Stimulated activated CD4-positive, alpha-beta T cell treated with anti-CD3 and anti-CD28 coated beads, Interleukin-12 subunit alpha, Interleukin-12 subunit beta, amount 100 ng/mL, for 24 hours (primary cell): ENCODE measurements at places on chromosomes 6 and 20.

DNA sequence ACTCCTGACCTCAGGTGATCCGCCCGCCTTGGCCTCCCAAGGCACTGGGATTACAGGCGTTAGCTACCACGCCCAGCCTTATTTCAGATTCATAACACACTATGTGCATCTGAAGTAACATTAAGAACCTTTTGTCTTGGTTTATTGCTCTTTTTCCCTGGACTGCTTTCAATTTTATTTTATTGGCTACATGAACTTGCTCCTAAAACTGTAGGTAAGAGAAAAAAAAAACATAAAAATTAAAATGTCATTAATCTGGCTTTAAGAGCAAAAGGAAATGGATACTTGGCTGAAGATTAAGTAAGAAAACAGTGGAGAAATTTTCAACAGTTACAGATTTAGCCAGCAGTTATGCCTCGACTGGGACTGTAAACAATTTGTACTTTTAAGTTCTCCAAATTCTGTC is 62.5 kb downstream of the GJA1 start:
- no peak for DNase-seq

DNA sequence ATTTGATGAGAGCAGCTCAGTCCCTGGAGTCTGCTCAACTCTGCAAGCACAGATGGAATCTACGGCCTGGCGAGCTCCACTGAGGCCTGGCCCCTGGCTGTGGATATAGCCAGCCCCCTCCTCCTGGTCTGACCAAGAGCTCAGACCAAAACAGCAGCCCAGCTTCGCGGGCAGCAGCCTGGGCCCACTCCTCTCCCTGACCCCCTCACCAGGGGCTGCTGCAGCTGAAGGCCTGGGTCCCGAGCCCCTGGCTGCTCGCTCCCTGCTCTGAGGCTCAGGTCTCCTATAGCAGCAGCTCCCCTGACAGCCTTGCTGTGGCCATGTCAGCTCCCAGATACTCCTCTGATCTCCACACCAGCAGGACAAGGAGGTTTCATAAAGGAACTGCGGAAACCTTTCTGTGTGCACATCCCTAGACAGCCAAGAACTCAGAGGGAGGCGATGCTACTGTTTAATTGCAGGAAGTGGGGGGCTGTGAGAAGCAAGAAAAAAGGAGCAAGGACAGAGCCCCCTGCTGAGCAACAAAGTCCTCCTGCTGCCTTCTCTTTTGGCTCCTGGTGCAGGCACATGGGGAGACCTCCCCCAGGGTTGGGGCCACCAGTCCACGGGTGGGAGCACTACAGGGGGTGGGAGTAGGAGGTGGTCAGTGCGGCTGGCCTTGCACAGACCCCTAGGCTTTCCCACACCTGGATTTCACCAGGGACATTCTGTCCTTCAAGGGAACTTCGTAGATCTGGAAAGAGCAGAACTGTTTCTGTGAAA is 38.7 kb upstream of the CST5 start:
- no peak for DNase-seq

DNA sequence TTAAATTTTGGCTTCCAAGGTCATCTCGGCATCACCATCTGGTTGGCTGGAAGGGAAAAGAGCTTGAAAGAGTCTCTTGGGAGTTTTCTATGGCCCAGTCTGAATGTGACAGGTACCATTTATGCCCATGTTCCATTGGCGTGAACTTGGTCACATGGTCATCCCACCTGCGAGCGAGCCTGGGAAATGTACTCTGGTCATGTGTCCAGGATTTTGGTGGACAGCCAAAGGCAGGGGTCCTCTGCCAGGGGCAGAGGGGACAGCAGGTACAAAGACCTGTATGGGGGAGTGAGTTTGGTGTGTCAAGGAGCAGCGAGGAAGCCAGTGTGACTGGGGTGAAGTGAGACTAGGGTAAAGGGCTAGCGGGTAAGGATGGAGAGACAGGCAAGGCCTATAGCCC is 112.6 kb downstream of the CDC5L start:
- no peak for DNase-seq

DNA sequence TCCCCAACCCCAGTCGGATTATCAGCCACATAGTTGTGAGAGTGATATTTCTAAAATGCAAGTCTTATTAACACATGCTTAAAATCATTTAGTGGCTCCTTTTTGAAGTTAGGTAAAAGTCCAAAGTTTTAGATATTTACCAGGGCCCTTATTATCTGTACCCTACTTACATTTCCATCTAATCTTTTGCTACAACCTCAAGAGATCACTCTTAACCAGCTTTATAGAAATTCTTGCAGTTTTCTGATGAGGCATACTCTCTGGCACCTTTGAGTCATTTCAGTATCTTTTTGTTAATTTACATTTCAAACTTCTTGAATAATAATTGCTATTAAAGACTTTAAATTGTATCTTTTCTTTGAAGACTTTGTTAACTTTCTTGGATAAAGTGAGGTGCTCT is 453.3 kb downstream of the RFPL4B start:
- no peak for DNase-seq

DNA sequence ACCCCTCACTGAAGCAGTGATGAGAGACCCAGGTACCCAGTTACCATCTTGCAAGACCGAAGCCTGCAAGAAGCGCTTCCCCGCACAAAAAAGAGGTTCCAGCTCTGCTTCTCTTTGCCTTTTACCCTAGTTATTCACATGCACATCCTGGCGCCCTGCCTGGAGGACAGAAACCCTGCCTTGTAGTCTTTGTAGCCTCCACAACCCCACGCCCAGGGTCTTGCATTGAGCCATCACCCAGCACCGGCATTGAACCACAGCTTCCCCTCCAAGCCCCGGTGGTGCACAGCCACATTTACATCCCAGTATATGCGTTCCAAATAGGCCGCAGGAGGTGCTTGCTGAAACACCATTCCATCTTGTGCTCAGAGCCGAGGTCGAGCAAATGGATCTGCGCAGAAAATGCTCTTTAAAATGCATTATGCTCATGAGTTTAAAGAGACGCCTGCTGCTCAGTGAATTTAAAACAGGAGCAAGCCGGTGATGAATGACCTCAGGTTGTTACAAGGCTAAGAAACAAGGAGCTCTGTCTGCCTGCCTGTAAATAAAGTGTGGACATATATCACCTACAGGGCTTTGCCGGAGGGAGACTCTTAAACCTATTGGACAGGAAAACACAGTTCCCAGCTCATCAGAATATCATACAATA is 61.7 kb downstream of the GNAS-AS1 start:
- no peak for DNase-seq

DNA sequence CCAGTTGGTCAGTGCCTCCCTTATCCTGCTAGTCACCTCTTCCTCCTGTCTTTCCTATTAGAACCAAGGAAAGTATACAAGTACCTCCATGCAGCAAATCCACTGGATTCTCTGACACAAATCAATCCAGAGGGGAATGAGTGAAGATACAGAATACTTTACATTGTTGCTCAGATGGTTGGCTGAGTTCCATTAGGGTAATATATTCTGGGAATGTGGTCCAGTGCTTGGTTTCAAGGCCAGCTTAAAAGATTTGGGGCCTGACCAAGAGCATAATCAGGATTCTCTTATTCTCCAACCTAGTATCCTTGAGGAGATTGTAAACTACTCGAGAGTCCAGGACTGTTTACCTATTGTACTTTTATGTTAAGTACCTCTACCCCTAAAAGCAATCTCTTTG is 23.0 kb downstream of the CARMIL1 start:
- DNase-seq: no peak

GRCh38 chr6:142332393-142333098 is 30.7 kb downstream of the ADGRG6 start:
- DNase-seq: no peak

GRCh38 chr6:11055127-11055627 is 11.1 kb upstream of the ELOVL2 start:
- no peak for DNase-seq

GRCh38 chr6:123338394-123338793 is 298.4 kb downstream of the TRDN start:
- DNase-seq: no peak

DNA sequence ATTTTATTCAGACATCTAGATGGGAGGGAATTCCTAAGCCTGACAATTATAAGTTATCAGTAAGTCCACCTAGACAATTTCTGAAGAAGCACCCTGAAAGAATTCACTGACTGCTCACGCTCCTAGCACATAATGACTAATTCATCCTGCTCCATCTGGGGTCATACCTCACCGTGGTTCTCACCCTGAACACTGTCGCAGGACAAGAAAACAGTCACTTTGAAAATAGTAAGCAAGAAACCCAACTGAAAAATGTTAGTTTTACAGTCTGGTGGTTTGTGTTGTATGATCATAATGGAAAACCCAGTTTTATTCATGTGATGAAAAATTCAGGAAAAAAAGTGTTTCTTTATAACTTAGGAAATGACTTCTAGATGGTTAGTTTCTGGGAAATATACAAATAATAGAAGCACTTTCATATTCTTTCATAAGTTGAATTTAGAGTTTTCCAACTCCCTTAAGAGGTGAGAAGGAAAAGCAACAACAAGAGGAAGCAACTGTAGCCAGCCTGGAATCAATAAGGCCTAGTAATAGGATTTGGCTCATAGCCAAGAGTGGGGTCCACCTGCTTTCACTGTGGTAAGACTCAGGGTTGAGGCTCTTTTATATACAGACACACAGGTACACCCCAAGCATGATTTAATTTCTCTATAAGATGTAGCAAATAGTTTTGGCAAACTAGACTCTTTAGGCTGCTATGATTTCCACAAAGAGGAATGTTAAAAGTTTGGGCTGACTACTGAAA is 94.1 kb downstream of the HIVEP2 start:
- no peak for DNase-seq

GRCh38 chr6:117653949-117654348 is 21.3 kb upstream of the NUS1 start:
- no peak for DNase-seq

DNA sequence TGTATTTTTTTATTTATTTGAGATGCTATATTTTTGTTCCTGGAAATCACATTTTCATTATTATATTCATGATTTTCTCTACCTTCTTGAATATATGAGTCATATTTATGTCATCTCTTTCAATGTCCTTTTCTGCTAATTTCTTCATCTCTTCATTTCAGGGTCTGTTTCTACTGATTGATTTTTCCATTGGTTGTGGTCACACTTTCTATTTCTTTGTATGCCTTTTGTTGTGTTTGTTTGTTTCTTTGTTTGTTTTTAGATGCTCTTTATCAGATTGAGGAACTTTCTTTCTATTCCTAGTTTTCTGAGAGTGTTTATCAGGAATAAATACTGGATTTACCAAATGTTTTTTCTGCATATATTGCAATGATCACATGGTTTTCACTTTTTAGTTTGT is 16.9 kb upstream of the MDFI start:
- no peak for DNase-seq

DNA sequence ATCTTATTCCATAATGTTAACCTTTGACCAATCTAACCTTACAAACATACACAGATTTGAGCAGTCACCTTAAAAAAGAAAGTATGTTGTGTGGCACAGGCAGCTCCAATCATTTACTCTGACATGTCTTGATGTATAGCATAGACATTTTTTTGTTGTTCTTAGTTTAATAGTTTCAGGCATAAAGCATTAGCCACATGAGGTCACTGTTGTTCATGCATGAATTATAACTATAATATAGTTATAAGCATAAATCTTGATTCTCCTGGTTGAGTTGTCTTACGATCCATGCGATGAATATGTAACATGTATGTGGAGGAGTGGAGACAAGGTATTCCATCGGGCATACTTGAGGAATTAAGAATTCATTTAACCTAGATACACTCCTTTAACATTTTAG is 26.1 kb upstream of the NKAIN2 start:
- no peak for DNase-seq

- DNase-seq: no peak
Observed at GRCh38 chr20:14342918-14343317, 5.5 kb upstream of the FLRT3 start.

GRCh38 chr6:5786969-5787720 is 219.6 kb downstream of the NRN1 start:
- DNase-seq: no peak

DNA sequence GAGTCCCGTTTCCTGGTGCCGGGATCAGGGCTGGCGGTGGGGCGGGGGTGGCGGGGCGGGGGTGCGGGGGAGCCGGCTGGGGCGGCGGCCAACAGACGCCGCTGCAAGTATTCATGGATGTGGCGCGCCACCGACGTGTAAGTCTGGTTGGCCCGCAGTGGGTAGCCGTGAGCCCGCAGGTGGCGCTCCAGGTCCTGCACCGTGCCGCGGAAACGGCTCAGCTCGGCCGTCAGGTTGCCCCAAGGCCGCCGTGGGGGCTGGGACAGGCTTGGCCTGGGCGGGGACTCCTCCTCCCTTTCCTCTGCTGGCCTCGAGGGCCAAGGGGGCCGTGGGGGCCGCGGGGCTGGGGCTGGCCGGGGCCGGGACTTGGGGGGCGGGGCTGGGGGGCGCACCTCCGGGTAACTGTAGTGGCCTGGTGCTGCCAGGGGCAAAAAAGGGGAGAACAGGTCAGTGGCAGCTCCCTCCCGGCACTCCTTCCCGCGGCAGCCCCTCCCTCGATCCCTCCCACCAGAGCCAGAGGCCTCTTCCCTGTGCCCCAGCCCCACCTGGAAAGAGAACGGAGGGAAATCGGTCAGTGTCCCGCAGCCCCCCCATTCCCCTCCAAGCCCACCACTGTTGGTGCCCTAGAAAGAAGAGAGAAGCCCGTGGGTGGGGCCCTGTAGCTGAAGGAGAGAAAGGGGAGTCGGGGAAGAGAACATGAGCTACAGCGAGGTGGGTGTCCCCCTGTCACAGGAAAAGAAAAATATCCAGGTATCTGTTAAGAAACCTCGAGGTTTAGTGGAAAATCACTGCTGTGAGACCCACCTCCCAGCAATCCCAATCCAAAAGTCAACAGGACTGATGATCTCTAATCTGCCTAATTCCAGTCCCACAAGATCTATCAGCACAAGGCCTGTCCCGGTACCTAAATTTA is 21.3 kb downstream of the TNXB start:
- DNase-seq: peak; percentile 41

- no peak for DNase-seq
Observed at GRCh38 chr6:20202324-20202658, 10.0 kb downstream of the MBOAT1 start.

DNA sequence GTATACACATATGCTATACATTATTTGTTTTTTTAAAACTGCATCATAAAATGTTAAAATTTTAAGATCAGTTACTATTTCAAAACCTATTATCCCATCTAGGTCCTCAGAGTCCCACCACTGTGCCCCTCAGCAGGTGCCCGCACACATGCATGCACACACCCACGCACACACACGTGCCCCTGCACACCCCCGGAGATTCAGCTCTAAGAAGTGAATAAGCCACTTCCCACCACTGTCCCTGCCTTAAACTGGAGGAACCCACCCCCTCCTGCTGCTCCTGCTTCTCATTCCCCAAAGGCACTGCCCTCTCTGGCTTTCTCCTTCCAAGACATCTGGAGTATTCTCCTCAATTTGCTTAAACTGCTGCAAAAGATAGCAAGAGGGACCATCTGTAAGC is 5.4 kb upstream of the FAM210B start:
- no peak for DNase-seq

GRCh38 chr6:159134701-159135364 is 34.4 kb upstream of the FNDC1 start:
- peak; percentile 78 for DNase-seq

DNA sequence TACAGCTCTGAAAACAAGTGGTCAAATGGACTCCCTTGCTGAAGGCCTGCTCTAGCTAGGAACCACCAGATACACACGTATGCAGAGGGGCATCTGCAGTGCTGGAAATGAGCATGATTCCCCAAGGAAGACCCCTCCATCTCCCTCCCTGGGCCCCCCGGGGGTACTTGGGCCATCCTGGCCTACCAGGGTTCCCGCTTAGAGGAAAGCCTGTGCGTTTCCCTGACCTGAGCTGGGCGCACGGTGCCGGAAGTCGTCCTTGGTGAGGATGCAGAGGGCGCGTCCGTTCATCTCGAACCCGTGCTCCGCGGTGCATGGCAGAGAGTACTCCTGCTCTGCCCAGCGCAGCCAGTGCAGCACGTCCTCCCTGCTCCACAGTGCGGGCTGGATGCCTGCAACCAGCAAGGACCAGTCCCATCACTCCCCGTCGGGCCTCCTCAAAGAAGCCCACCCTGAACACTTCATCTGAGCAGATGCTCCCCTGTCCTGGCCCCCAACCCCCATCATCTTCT is 11.8 kb downstream of the ETV7 start:
- DNase-seq: no peak
